ENCODE measurements at places on chromosomes 6 and 20.

GRCh38 chr20:50589548-50590347 is 79.6 kb downstream of the PTPN1 start:
- no peak for DNase-seq

DNA sequence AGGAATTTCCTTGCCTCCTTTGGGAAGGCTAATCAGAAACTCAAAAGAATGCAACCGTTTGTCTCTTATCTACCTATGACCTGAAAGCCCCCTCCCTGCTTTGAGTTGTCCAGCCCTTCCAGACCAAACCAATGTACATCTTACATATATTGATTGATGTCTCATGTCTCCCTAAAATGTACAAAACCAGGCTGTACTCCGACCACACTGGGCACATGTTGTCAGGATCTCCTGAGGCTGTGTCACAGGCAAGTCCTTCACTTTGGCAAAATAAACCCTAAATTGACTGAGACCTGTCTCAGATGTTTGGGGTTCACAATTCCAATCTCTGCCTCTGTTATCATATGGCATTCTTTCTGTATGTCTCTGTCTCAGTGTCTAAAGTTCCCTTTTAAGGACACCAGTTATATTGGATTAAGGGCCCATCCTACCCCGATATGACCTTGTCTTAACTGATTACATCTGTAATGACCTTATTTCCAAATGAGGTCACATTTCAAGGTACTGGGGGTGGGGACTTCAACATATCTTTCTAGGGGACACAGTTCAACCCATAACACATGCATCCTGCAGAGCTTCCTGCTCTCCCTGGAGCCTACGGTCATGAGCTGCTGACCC is 513.5 kb upstream of the JARID2 start:
- no peak for DNase-seq

GRCh38 chr20:11045412-11046175 is 371.8 kb upstream of the JAG1 start:
- DNase-seq, result no peak

- DNase-seq, result no peak
Observed at GRCh38 chr6:16001158-16001557, 127.7 kb upstream of the MYLIP start.

GRCh38 chr20:51961964-51962761 is 159.8 kb upstream of the SALL4 start:
- DNase-seq, result no peak

DNA sequence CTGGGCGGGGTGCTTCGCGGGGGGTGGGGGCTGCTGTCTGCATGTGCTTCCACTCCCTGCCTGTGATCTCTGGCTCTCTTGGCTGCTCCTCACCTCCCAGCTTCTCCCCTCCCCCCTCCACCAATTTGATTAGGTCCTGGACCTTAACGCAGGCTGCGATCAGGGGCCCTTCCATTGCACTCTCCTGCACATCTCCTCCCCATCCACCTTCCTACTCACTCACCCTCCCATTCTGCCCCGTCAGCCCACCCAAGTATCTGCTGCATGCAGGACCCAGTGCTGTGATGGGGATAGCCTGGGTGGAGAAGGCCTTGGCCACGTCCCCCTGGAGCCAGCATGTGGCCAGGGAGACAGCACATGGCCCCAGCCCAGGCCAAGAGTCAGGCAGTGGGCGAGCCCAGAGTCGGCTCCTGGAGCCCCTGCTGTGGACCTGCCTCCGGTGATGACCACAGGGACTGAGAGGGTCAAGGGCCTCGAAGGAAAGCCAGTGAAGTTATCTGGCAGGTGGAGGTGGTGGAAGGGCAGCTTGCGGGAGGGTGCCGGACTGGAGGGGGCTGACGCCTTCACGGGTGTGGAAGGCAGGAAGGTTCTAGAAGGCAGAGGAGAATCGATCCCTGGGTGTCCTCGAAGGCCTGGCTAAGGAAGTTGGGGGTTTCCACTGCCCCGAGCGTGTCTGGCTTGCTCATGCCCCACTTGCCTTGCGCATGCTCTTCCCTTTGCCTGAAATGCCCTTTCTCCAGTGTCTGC is 40.7 kb downstream of the SRC start:
- DNase-seq, result no peak

- DNase-seq, result no peak
Observed at GRCh38 chr6:163735076-163735475, 320.6 kb downstream of the QKI start.

DNA sequence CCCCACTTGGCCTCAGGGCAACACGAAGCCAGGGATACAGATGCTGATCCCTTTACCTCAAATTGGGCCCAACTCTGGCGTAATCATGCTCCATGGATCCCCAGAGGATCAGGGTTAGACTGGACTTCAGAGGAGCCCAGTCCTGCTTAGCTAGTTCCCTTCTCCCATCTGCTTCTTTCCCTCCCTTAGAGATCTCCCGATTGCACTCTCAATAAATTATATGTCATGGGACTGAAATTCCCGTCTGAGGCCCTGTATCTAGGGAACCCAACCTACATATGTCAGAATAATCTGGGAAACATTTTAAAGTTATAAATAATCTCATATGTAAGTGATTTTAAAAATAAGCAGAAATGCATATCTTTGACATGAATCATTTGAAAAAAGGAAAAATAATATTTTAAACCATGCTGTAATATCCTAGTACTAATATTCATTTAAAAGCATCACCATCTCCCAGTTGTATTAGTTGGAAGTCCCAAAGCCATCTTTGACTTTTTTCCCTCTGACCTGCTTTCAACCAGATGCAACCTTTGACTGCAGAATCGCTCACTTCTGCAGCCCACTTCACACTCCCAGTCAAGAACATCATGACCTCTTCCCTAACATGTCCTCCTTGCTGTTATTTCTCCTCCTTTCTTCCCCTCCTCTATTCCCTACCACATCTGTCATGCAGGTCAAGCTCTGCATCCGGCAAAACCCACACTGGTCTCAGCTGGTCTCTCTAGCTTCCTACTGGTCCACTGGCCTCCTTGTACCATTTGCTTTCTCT is 393.6 kb downstream of the BTBD3 start:
- DNase-seq, result no peak

GRCh38 chr20:21125072-21125848 is 622 bp upstream of the KIZ start:
- peak; percentile 55 for DNase-seq

DNA sequence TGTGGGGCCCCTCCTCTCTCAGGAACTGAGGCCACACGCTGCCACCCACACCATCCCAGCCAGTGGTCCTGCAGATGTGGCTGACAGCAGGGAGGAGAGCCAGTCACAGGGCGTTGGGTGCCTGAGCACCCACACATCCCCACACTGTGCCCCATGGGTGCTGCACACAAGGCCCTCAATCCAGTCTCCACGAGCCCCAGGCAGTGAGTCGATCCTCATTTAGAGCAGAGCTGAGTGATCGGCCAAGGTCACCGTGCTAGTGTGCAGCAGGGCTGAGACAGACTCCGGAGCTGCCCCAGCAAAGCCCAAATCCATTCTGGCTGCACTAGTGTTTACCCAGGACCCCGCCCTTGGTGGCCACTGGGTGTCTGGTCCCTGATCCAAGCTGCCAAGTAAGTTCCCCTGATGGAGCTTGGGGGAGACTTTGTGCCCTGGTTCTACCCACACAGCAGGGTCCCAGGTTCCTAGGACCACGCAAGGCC is 9.0 kb downstream of the C20orf203 start:
- DNase-seq, result no peak

DNA sequence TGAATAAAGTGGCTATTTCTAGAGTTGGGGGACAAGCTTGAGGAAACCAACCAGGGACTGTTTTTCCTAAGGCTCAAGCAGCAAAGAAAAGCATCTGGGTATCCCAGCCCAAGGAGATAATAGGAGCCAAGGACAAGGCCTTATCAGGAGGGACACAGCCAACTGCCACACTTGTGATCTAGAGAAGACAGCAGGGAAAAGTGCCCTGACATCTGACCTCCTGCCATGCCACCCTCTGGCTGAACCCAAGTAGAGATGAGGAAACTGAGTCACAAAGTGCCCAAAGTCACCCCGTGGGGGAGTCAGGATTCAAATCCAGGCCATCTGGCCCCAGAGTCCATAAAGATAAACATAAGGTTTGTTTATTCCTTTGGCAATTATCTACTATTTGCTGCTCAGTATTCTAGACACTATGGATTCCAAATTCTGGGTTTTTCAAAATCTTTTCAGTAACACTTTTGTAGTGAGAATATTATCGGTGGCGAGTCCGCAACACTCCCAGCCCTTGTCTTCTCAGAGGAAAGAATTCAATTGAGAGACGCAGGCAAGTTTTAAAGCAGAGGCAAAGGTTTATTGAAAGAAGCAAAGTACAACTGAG is 3.5 kb upstream of the LBP start:
- no peak for DNase-seq

- no peak for DNase-seq
Observed at GRCh38 chr6:15431762-15432483, 186.1 kb downstream of the JARID2 start.

DNA sequence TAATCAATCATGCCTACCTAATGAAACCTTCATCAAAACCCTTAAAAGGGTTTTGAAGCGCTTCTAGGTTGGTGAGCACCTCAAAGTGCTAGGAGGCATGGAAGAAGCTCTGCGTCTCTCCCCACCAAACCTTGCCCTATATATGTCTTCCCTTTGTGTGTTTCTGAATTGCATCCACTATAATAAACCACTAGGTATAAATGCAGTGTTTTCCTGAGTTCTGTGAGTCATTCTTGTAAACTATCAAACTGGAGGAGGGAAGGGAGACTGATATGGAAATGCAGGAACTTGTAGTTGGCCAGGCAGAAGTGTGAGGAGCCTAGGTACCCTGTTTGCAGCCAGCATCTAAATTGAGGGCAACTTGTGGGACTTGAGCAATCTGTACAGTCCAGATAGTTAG is 698.8 kb downstream of the DOK5 start:
- no peak for DNase-seq

- no peak for DNase-seq
Observed at GRCh38 chr6:163001330-163001729, 273.6 kb downstream of the PACRG start.

DNA sequence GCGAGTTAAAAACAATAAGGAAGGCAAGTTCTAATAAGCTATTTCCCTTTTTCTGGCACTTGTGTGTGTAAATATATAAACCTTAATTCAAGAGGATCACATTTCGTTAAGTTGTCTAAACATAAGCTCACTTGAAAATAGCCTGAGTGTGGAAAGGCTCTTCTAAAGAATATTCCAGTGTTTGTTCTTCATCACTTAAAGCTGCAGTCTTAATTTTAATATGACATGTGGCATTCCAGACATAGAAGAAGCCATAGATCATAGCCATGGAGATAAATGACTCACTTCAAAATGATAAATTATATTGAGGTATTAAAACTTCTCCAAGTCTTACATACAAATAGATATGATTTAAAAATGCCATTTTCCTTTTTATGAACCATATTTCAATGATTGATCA is 42.1 kb downstream of the IYD start:
- no peak for DNase-seq

DNA sequence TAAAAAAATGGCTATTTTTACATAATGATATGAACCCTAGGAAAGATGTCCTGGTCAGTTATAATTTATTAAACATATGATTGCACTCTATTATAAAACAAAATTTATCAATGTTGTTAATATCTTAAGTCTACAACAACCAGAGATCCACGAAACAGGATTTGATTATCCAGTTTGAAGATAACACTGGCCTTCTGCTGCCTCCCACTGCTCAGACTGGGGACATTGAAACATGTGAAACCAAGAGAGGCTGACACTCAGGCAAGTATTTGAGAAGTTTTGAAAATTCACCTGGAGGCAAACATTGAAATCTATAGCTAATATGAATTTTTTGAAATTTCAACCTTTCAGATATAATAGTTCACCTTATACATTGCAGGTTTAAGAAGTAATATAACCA is 219.3 kb upstream of the HSF2 start:
- no peak for DNase-seq

- DNase-seq, result peak; percentile 22
Observed at GRCh38 chr6:118509009-118509617, 39.0 kb upstream of the PLN start.

GRCh38 chr20:3082306-3082951 is 2.1 kb downstream of the AVP start:
- peak; percentile 46 for DNase-seq

DNA sequence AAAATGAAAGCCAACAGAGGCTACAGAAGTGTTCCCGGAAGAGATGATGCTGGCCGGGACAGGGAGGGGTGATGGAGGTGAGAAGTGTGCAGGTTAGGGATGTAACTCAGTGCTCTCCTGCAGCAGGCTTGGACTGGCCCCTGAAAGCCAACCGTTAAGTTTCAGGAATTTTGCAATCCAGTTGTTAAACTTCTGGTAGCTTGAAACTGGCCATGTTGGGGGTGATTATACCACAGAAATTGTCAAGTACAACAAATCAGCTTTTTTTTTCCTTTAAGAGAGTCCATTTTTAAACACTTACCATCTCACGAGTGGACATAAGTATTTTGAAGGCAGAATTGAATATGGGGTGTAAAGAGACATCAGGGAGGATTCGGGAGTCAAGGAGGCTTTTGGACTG is 8.8 kb upstream of the SIRPB1 start:
- no peak for DNase-seq

- peak; percentile 68 for DNase-seq
Observed at GRCh38 chr6:73803562-73804241, 107.7 kb downstream of the CD109 start.

DNA sequence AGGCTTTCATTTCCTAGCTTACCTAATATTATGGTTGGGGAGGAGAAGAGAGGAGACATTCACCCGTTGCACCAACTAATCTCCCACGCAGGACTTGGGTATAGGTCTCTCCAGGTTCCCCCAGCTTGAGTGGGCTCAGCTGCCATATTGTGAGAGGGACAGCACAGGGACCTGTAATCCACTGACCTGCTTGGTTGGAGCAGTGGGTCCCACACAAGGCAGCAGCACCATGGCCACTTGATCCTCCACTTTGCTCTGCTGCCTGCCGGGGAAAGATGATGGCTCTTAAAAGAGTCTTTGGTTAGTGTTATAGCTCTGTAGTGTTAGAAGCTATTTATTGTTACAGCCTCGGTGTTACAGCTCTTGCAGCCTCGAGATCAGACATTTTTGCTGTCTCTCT is 22.5 kb upstream of the ECHDC1 start:
- DNase-seq, result no peak

DNA sequence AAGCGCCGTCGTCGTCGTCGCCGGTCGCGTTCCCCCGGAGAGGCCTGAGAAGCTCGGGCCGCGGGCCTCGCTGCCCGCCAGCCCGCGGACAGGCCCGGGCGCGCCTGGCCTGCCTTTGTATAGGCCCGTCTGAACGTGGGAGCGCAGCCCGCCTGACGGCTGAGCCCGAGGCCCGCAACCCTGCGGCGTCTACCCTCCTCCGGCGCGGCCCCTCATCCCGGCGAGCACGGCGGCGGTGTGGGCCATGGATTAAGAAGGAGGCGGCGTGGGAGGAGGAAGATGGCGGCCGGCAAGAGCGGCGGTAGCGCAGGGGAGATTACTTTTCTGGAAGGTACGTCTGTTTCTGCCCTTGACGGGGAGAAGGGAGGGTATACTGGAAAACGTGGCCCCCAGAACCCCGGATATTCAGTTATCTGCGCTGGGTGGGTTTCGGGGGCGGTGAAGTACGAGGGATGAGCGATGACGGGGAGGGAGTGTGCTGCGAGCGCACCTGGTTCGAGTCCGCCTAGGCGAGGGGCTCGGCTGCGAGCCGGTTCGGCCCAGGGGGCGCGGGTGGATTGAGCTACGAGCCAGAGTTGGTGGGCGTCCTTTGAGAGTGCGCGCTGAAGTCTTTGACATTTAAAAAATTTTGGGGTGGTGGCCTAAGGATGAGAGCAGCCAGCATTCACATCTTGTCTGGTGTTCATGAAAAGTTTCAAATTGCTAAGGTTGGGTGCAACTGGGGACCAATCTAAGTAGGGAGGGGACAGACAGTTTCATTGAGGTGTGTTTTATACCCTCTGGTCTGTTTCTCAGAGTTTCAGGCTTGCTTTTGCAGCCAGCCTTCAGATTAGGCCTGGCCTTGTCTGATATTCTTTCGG is 796 bp downstream of the SENP6 start:
- DNase-seq, result peak; percentile 56
